SW 1271 (cell line): ENCODE measurements at places on chromosomes 11 and 22.

- DNase-seq: no peak
Observed at GRCh38 chr11:22466809-22467208, 128.6 kb downstream of the SLC17A6 start.

DNA sequence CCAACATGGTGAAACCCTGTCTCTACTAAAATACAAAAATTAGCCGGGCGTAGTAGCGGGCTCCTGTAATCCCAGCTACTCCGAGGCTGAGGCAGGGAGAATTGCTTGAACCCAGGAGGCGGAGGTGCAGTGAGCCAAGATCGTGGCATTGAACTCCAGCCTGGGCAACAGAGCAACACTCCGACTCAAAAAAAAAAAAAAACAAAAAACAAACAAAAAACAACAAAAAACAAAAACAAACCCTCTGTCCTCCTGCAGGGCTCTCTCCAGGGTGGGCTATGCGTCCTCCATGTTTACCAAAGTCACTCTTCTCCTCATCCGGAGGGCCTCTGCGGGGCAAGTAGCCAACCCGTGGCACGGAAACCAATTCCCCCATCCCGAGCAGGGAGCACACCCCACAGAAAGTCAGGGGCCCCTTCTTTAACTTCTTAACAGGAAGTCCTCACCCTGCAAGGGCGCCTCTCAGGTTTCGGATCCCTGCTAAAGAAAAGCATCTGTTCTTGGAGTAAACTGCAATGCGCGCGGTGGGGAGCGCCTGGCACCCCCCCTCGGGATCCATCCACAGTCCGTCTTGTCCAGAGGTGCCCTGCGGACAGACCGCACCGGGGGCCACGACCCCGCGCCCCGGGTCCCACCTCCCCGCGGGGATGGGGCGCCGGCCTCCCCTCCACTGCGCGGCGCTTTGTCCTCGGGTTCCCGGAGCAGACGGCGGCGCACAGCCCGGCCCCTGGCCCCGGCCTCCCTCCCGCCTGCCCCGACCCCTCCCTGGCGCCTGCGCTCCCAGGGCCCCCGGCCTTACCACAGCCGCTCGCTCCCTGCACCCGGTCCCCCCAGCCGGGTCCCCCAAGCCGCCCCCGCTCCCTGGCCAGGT lies 712 bp downstream of the CERK start:
- DNase-seq: no peak

DNA sequence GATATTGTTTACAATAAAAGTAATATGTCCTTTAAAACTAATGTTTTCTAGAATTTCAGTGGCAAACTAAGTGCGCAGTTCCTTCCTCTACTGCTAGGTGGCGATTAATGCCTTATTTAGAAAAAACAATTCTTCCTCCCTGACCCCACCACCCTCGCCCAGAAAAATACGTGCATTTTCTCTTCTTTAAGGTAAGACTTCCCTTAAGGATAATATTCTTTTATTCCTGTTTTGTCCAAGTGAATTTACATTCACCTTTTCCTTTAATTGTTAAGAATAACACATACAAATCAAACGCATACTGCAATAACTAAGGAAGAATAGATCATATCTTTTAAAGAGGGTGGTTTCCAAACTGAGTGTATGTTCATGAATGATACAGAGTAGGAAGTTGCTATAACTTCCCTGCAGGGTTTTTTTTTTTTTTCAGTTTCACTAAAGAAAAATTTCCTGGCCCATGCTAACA lies 17.0 kb upstream of the PSMA1 start:
- DNase-seq: peak; percentile 40

DNA sequence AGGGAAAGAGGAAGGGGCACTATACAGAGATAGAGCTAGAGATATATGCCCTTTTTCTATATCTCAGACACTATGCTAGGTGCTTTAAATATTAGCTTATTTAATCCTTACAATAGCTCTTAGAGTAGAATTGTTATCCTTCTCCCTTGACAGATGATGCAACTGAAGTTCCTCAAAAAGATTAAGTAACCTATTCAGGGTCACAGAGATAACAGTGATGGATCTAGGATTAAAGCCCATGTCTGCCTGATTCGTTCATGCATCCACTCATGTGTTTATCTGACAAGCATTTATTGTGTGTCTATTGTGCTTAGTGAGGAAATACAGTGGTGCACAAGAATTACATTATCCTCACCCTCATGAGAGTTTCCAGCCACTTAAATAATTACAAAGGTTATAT lies 8.7 kb downstream of the CCDC83 start:
- DNase-seq: no peak

DNA sequence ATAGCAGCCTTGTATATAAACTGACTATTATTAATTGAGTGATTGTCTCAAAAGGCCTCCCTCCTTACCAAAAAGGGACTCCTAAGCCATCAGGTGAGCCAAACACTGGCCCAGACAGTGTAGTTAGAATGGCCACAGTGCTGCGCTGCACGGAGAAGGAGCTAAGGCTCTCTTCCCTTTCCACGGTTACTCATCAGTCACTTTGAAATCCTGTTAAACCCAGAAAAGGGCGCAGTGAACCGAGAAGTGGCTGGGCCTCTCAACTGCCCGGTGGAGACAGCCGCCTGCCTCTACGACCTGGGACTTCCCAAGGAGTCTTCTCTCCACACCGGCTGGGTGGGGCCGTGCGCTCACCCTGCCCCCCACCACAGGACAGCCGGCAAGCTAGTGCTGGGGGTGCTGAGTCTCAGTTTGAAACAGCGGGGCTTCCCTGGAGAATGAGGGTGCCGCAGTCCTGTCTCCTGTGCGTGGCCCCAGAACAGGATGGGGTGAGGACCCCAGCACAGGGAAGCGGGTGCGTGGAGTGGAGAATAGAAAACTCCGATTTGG lies 1.3 kb downstream of the MYH9 start:
- DNase-seq: no peak

DNA sequence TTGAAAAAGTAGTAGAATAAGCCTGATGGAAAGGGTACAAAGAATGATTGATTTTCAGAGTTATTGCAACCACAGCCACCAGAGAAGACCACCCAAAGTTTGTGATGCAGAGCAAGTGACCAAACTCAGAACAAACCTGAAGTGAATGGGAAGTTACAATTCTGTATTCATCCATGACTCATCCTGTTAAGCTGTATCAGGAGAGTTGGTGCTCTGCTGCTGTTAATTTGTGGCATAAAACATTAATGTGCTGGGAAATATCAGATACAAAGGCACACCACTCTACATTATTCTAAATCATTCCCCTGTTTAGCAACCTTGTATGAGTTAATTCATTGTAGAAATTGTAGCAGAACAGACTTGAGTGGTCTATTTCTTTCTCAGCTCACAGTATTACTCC lies 19.6 kb upstream of the PDGFD start:
- DNase-seq: no peak
